ENCODE measurements at places on chromosomes 16 and 17. TPM values are rescaled to one million over a fixed set of nuclear protein-coding genes. Genes with fewer than 3 reads are reported as not detected.

- DNase-seq = no peak
These were observed 83.2 kb upstream of the CLEC18A start for GRCh38 chr16:69867784-69868560.

GRCh38 chr16:81657781-81658180 lies 121.3 kb upstream of the PLCG2 start:
- DNase-seq = no peak

GRCh38 chr16:77450790-77451487 lies 16.1 kb upstream of the ADAMTS18 start:
- no peak for DNase-seq

Gene CRYBA1
- not detected for polyA plus RNA-seq

Gene CALB2
- 0.16 TPM for polyA plus RNA-seq

Gene KCNJ12
- 0.13 TPM for polyA plus RNA-seq

Gene TRPV2
- polyA plus RNA-seq = 7.9 TPM

DNA sequence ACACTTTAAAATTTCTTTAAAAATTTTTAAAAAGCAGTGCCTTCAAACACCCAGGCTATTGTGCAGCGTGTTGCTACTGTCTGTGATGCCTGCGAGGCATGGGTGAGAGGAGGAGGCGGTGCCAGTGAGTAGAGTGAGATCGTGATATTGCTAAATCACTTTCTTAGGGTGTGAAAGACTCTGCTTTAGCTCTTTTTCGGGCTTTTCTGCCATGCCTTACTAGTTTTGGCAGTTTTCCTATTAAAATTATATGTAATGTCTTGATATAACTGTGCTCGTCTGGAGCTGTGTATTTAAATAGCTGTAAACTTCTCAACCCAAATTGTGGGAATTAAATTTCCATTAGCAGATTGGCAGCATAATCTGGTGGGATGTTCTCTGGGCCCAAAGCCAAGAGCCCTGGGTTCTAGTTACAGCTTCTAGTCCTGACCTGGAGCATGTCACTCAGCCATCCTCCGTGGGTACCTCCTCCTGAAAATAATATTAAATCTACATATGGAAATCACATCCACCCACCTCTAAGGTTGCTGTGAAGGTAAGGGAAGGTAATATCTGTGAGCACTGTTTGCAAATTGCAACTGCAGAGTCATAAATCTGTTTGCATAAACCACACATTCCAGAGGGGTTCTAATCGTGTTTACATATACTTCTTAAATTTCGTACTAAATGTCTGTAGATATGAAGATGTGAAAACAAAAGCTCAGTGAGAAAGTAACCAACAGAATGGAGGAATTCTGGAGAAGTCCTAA lies 264.3 kb upstream of the CACNG5 start:
- DNase-seq = no peak

- DNase-seq = no peak
These were observed 27.7 kb upstream of the BCO1 start for GRCh38 chr16:81210807-81211206.

Gene MATCAP1
- polyA plus RNA-seq = 8.7 TPM

Gene KCNJ2
- polyA plus RNA-seq = 1.2 TPM

DNA sequence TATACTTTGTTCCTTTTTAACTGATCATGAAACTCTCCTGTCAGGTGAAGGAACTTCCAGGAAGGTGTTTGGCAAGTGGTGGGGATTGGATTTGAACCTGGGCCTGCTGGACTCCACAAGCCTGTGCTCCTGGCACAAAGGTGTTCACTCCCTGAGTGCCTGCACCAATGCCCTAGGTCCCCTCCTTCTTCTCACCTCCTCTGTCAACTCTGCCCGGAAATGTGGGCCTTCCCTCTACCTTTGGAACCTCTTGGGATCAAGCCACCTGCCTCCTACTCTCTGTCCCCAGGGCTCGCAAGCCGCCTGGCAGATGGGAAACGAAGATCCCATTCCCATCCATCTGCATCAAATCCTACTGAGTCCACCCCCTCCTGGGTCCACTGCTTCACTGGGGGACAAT lies 40.0 kb downstream of the RTN4RL1 start:
- DNase-seq = no peak

Gene MRPL10
- 49.1 TPM for polyA plus RNA-seq

- no peak for DNase-seq
These were observed 58.1 kb upstream of the ADORA2B start for GRCh38 chr17:15886804-15887203.

GRCh38 chr17:42005166-42005565 lies 12.1 kb downstream of the DNAJC7 start:
- DNase-seq = peak; percentile 59

Gene C1QTNF1
- 13.8 TPM for polyA plus RNA-seq

DNA sequence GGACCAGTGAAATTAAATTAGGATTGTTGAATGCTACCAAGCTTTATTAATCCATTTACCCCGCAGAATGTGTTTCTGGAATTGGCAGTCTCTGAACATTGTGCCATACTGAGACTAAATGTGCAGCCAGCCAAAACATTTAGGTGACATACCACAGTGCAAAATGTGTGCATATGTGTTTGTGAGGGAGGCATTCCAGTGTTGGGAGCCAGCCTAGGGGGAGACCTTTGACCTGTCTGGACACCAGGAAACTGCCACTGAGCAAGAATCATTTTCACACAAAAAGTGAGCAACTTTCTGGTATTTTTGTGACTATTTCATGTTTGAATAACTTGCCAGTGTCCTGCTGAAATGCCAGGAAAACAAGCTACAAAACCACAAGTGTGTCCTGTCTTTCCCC lies 64.7 kb upstream of the SLC12A3 start:
- no peak for DNase-seq

GRCh38 chr17:80470603-80471002 lies 5.8 kb downstream of the NPTX1 start:
- DNase-seq = no peak

DNA sequence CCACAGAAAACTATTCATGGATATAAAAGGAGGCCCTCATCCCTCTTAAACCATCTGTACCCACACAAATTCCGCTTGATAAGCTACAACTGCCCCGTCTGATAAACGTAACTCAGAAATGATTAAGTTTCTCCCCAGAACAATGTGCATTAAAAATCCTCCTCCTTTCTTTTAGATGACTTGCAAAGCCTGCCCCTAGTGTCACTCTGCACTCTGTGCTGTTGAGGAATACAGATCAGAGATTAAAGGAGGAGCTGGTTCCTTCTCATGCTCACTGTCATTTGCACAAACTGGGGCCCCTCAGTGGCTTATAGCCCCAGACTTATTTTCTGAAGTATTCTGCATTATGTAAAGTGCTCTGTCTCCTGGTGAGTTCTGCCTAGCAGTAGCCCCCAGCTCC lies 33.3 kb downstream of the CDRT15 start:
- no peak for DNase-seq

GRCh38 chr16:66618588-66619375 lies 14.3 kb downstream of the CMTM3 start:
- peak; percentile 96 for DNase-seq

DNA sequence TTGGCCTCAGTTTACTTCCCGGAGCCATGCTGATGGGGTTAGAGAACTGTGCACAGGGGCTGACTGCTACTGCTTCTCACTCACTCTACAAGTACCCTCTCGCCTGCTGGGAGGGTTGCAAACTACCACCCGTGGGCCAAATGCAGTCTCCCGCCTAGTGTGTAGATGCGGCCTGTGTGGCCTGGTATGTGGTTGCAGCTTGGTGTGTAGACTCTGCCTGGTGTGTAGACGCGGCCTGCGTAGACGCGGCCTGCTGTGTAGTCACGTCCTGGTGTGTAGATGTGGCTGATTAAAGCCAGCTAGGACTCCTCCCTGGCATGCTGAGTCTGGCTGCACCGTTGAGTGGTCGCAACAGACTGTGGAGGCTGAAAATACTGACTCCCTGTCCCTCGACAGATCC lies 7.3 kb downstream of the CANT1 start:
- DNase-seq = no peak

DNA sequence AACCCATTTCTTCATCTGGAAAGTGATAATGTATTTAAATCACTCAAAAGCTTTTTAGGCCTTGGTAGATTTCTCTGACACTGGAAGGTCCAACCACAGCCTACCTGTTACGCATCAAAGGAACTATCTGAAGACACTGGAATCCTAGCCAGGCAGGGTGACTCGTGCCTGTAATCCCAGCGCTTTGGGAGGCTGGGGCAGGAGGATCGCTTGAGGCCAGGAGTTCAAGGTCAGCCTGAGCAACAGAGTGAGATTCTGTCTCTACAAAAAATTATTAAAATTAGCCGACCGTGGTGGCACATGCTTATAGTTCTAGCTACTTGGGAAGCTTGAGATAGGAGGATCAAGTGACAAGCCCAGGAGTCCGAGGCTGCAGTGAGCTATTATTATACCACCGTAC lies 18.4 kb upstream of the G6PC1 start:
- no peak for DNase-seq

Gene RRAD
- 1.8 TPM for polyA plus RNA-seq

Gene SOCS3
- polyA plus RNA-seq = 26.4 TPM

DNA sequence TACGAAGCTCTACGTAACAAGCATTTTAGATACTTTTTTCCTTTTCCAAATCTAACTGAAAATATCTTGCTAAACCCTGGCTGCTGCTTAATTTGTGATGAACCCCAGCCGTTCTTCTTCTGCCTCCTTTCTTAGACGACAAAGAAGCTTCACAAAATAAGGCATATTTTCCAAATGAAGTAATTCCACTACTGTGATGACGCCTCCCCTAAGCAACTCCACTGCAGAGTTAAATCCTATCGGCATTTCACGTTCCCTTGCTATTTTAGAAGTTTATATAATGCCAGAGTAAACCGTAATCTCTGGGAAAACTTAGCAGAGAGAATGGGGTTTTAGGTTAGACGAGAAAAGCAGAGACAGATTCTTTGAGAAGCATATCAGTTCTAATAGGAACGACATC lies 683.1 kb upstream of the SALL1 start:
- no peak for DNase-seq

- DNase-seq = no peak
These were observed 19.6 kb downstream of the BEAN1 start for GRCh38 chr16:66446737-66447136.

- no peak for DNase-seq
These were observed at the start of gene LAT for GRCh38 chr16:28984619-28985135. TSS of gene LAT (plus strand) at chr16:28985052. CDS start at chr16:28985418, 366 bp downstream.

- no peak for DNase-seq
These were observed 80.8 kb downstream of the SOCS1 start for GRCh38 chr16:11175106-11175786.

Gene CPNE7
- 7.1 TPM for polyA plus RNA-seq

Gene P2RX5
- polyA plus RNA-seq = 5.0 TPM

Gene CCDC200
- not detected for polyA plus RNA-seq

GRCh38 chr16:62638324-62638911 lies 602.2 kb upstream of the CDH8 start:
- no peak for DNase-seq

DNA sequence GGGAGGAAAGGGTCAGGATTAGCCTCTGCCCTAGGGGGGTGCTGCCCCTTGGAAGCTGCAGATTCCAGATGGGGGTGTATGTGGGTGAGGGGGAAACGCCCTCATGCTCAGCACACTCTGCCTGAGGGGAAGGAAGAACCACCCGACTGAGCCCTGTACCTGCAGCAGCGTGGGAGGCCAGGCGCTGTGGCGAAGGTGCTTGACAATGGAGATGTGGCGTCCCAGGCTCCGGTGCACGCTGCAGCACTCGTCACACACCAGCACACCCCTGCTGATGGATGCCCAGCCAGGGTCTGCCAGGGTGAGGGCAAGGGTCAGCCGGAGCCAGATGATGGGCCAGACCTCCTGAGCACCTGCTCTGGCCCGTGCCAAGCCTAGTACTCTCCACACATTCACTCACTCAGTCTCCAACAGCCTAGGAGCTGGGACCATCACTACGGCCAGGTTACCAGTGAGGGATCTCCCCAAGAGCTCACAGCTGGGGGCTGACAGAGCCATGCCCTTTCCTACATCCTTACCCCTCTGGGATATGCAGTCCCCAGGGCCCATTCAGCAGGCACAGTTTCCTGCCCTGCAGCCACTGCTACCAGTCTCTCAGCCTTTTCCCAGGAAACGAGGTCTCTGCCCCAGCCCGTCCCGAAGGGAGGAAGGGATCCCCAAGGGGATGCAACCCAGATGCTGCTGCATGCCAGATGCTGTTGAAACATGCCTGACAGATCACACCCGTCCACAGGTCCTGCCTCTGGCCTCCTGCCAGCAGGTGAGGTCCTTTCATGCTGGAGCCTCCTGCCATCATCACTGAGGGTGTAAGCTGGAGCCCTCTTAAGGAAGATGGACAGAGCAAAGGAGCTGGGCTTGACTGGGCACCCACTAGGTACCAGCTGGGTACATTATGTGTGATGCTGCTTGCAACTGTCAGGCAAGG lies 5.9 kb downstream of the GIT1 start:
- no peak for DNase-seq

DNA sequence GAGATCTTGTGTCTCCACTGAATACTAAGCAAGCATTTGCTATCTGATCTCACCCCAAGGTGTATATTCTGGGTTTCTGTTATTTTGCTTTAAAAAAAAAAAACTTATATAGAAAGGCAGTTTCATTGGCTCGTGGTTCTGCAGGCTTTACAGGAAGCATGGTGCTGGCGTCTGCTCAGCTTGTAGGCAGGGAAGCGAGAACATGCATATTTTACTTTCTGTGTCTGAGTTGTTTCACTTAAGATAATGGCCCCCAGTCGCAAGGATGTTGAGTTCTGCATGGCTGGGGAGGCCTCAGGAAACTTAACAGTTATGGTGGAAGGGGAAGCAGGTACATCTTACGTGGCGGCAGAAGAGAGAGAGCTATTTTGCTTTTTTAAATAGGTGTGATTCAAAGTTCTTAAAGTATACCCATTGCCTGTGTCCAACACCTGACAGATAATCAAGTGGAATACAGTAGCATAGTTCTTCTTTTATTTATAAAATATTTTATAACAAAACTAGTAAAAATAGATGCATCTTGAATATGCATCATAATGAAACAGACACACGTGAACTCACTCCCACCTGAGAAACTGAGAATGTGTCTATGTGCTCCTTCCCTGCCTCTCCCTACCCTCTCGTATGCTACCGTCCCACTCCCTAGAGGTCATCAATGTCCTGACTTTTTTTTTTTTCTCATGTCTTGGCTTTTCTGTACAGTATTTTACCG lies 15.4 kb upstream of the ARHGAP17 start:
- no peak for DNase-seq

- no peak for DNase-seq
These were observed 919.1 kb upstream of the EEF2KMT start for GRCh38 chr16:6016530-6017184.

GRCh38 chr17:46979147-46979863 lies at the start of gene RPRML:
TSS of gene RPRML (minus strand) at chr17:46979253. CDS start at chr17:46979007, 246 bp downstream.
- no peak for DNase-seq

- no peak for DNase-seq
These were observed 195.8 kb upstream of the GSE1 start for GRCh38 chr16:85417156-85417860.

- peak; percentile 96 for DNase-seq
These were observed 15.9 kb upstream of the ERN1 start for GRCh38 chr17:64145751-64146417.

GRCh38 chr16:70269471-70269870 lies 17.7 kb upstream of the EXOSC6 start:
- no peak for DNase-seq

DNA sequence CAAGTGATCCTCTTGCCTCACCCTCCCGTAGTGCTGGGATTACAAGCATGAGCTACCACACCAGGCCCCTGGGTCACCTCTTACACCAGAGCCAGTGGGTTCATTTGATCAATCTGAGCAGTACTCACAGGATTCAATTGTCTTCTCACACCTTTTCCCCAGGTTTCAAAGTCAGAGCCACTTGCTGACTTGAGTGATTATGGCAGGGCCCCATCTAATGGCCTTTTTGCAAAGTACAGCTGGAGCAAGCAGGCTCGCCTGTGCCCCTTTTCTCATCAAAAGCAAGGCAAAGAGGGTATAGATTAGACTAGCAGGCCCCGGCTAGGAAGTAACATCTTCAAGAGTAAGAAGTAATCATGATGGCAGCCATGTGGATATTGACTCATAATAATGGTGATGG lies 114.8 kb upstream of the NOL11 start:
- no peak for DNase-seq
